ENCODE measurements at places on chromosomes 16 and 17. TPM values are rescaled to one million over a fixed set of nuclear protein-coding genes. Genes with fewer than 3 reads are reported as not detected.

- peaks cover 32% of the 10 kb centered on the region for H3K36me3 ChIP-seq
- no peak overlapping the region for H3K4me3 ChIP-seq
- no peak overlapping the region for H3K27ac ChIP-seq
- no peaks in the 10 kb centered on the region for H3K27me3 ChIP-seq
Measured at GRCh38 chr16:11715246-11715947, 27.3 kb downstream of the TXNDC11 start.

GRCh38 chr17:61575983-61576382 is 15.0 kb downstream of the NACA2 start:
- H3K4me3 ChIP-seq: no peak overlapping the region
- H3K36me3 ChIP-seq: no peaks in the 10 kb centered on the region
- H3K27ac ChIP-seq: no peak overlapping the region
- no peaks in the 10 kb centered on the region for H3K4me1 ChIP-seq

Gene GRIN2C
- total RNA-seq: not detected

Gene FBXO39
- total RNA-seq: 1.1 TPM

- H3K36me3 ChIP-seq: no peaks in the 10 kb centered on the region
- no peaks in the 10 kb centered on the region for H3K4me1 ChIP-seq
- DNase-seq: no peak
- H3K4me3 ChIP-seq: no peak overlapping the region
- H3K27ac ChIP-seq: no peak overlapping the region
Measured at GRCh38 chr16:13153696-13154095, 252.3 kb downstream of the SHISA9 start.

- DNase-seq: peak; percentile 98
- no peaks in the 10 kb centered on the region for H3K36me3 ChIP-seq
- peak within 1 kb of the TSS; percentile 76 for H3K27ac ChIP-seq
Measured at GRCh38 chr17:7915611-7916384, at the start of gene RNF227. RNF227 (minus strand) TSS chr17:7916289; CDS start chr17:7916195, 94 bp downstream.

All from GM23248 (cell line).